Stimulated activated CD8-positive, alpha-beta memory T cell treated with anti-CD3 and anti-CD28 coated beads, Interleukin-4, amount 100 ng/mL, for 4 hours (primary cell): ENCODE measurements at places on chromosomes 11 and 22.

DNA sequence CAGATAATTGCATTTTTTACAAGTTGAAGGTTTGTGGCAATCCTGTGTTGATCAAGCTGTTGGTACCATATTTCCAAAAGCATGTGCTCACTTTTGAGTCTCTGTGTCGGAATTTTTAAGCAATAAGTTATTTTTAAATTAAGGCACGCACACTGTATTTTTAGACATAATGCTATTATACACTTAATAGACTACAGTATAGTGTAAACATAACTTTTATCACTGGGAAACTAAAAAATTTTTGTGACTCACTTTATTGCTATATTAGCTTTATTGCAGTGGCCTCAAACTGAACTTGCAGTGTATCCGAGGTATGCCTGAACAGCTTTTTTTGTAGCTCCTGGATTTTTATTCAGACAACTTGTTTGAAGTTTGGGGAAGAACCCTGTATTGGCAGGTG lies 31.3 kb upstream of the RRM1 start:
- no peak for DNase-seq

DNA sequence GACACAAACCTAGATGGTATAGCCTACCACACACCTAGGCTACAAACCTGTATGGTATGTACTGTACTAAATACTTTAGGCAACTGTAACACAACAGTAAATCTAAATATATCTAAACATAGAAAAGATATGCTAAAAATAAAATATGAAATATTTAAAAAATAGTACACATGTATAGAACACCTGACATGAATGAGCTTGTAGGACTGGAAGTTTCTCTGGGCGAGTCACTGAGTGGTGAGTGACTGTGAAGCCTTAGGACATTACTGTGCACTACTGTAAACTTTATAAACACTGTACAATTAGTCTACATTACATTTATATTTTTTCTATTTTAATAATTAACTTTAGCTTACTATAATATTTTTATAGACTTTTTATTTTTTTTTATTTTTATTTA lies 1301.3 kb downstream of the FAM181B start:
- no peak for DNase-seq

- no peak for DNase-seq
Observed at GRCh38 chr22:49994361-49995040, 18.1 kb downstream of the IL17REL start.

GRCh38 chr22:30519842-30520425 lies 14.4 kb upstream of the SEC14L4 start:
- DNase-seq: no peak

DNA sequence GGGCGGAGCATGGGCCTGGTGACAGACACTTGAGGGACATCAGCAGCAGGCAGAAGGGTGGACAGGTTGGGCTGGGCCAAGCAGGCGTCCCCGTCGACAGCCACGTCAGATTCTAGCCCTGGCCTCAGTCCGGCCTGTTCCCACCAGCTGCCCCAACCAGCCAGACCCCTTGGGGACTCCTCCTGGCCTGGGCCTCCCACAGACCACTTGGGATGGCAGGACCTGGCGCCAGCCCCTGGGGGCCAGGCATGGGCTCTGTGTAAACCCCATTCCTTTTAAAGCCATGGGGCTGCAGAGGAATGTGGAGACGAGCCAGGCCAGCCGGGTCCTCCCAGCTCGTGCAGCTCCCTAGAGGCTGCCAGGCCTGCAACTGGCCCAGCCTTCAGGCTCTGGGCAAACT lies 4.7 kb upstream of the SUSD2 start:
- DNase-seq: no peak

DNA sequence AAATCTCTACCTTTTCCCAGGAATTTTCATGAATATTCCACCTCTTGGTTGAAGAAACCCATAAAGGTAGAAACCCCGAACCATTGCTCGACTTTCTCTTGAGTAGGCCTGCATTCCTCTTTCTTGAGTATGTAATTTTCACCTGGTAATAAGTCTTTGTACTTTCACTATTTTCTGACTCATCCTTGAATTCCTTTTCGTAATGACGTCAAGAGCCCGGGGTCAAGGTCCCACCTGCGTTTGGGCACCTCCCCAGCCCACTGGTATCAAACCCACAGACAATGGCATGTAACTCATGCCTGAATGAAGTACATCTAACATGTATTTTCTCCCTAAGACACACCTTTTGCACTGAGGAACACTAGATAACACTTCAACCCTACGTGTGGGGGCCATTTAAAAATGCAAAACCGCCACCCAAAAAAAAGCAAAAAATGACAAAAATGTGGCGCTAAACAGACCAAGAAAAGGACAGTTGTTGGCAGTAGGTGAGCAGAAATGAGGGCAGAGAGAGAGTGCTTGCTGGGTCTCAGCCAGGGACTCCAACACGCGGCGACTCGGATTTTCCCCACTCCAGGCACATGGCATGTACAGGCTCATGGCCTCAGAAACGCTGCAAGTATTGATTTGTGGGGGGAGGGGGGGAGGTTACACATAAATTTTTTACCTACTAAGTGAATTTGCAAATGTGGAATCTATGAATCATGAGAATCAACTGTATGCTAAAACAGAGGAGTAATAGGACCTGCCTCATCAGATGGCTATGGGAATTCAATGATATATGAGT lies 4.1 kb upstream of the C11orf24 start:
- no peak for DNase-seq

- DNase-seq: no peak
Observed at GRCh38 chr11:116042146-116042545, 537.9 kb upstream of the CADM1 start.

DNA sequence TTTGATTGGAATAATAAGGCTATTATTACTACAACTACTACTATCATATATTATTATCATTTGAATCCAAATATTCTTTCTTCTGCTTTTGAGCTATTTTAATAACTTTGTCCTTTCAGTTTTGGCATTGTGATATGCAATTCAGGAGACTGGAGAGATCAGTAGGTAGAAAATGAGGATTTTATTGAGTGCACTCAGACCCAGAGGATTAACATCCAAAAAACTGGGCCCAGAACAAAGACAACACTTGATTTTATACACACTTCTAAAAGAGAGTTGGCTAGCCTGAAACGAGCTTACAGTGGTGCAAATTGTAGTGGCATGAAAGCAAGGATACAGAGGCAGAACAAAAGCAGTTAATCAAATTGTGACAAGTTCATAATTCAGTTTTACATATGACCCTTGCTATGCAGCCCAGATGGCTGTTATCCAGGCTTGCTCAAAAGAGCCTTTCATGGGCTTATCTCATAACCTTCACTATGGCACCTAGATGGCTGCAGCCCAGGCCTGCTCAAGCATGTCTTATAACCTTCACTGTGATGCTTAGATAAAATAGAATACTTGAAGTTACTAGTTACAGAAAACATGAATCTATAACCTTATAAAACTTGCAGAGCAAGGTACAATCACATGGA lies 796.3 kb upstream of the RAG2 start:
- no peak for DNase-seq

DNA sequence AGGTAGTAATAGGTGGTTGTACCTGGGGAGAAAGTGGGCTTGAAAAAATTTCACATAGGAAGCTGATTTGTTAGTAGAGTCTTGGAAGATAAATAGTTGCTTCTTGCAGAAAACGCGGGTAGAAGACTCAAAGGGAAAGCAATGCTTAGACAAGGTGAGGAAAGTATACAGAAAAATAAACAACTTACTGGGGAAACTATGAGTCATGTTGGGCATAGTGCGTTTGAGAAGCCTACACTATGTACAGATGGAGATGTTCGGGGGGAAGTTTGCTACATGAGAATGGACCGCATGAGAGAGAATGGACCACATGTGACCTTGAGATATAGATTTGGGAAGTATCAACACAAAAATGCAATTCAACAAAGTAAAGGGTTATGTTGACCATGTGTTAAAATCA lies 86.7 kb upstream of the DDI1 start:
- no peak for DNase-seq

DNA sequence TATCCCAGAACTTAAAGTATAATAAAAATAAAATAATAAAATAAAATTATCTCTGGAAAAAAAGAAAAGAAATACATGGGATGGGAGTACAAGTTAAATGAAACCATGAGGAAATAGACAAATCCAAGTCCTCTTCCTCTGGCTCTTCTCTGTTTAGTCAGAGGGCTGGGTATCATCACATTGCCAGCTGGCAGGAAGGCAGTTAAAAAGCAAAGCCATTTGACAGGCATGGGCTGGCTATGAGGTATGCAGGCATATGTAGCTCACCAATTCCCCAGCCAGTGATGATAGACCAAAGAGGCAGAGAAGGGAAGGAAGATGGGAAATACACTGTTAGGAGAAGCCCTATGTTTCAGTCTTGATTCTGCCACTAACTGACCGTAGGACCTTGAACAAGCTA lies 6.5 kb downstream of the LYVE1 start:
- no peak for DNase-seq

DNA sequence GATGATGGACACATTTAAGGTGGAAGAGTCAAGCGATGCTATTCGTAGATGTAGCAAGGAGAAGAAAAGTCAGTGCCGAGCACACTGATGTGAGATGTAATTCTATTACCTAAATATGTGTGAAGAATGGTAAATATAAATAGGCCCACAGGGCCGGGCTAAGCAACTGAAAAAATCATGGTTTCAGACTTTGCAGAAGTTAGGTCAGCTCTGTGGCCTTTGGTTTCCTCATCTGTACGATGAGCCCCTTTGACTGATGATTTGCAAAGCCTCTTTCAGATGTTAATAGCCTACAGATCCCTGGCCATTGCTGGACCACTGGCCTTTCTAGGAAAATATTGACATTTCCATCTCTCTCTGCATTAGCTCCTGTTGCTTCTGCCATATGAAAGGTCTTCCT lies 570.8 kb downstream of the OPCML start:
- DNase-seq: no peak

GRCh38 chr11:73716153-73717056 lies 44.5 kb downstream of the RAB6A start:
- no peak for DNase-seq

DNA sequence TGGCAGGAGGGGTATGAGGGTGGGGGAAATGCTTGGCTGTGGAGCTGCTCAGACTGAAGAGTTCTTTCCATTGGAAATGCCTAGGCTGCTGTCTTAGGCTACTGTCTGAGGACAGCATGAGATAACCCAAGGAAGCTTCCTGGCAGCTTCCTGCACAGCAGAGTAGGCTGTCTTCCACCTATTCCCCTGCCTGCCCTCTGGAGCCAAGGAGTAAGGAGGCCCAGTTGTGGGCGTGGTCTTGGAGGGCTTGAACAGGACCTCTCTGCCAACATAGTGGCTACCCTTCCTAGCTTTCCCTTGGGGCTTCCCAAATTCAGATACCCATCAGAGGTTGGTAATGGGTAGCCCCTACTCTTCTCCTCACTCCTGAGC lies 25.9 kb downstream of the PHLDB1 start:
- DNase-seq: no peak

DNA sequence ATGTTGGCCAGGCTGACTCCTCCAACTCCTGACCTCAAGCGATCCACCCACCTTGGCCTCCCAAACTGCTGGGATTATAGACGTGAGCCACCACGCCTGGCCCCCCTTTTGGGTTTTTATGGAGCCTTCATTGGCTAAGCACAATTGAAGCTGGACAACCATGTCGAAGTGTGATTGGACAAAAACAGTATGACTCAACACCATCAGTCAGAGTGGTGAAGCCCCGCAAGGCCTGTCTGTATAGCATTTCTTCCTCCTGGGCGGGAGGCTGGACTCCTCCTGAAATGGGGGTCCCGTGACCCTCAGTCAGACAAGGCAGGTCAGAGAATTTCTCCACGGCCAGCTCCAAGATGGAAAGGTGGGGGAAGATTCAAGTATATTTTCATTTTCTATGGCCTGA lies 3.1 kb upstream of the PARVB start:
- no peak for DNase-seq
